ENCODE measurements at places on chromosomes 16 and 17.

DNA sequence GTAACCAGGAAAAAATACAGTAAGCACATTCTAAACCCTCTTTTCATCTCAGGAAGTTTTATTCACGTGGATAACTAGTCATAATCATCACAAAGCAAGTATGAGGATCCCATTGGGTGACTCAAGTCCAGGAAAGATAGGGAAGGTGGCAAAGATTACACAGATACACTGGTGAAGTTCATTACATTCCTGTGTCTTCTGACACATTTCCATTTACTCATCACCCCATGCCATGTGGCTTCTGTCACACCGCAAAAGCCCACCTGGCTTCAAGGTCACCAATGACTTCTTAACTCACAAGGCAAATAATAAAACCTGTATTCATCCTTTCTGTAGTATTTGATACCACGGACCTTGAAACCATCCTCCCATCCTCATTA, 17.0 kb downstream of the HS3ST3A1 start:
- no peak for DNase-seq

- no peak for DNase-seq
These were observed 50.2 kb upstream of the SLC12A3 start for GRCh38 chr16:56814537-56815432.

DNA sequence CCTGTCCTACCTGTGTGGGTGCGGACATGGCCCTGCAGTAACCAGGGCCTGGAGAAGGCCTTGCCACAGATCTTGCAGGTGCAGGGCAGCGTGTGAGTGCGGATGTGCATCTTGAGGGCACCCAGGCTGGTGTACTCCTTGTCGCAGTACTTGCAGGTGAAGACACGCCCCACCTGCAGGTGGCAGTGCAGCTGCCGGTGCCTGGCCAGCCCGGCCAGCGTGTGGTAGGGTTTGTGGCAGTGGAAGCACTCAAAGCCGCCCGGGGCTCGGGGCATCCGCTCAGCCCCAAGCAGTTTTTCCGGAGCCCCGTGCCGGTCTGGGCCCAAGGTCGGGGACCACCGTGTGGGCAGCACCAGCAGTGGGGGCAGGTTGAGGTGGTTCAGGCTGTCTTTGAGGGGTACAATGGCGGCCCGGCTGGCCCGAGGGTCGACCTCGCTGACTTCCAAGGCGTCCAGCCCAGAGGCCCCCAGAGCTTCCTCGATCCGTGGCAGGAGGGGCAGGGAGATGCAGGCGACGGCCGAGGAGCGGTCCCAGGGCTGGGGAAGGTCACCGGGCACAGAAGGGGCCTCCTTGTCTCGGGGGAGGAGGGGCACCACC, 5.1 kb downstream of the SNAI3 start:
- DNase-seq, result no peak

- DNase-seq, result no peak
These were observed 57.0 kb downstream of the BAIAP2 start for GRCh38 chr17:81091774-81092517.

- DNase-seq, result no peak
These were observed 9.8 kb upstream of the RNF157 start for GRCh38 chr17:76250141-76250540.

DNA sequence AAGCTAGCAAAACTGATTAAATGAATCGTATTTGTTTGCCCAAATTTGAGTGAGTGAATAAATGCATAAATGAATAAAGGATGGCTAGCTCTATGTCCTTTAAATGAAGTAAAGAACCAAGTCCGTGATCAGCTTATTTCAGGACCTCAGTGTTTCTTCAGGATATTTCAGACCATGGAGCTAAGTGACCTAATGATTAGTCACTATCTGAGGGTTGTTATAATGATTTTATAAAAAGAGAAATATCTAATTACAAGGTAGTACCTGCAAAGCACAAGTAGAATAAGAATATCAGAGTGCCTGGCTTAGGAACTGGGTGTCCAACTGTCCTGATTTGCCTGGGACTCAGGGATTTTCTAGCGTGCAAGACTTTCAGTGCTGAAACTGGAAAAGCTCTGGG, 12.5 kb downstream of the KCNJ2 start:
- no peak for DNase-seq

DNA sequence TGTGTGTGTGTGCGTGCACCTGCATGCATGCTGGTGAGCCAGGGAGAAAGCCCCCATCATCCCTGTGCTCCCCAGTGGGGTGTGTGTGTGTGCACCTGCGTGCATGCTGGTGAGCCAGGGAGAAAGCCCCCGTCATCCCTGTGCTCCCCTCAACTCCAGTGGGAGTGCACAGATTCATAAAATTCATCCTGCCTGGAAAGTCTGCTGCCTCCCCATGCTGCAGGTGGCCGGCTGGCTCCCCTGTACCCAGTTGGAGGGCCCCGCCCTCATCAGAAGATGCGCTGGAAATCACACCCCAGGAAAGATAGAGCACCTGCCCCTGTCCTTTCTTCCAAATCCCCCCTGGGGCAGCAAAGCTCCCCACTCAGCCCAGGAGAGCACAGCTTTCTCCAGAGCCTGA, 84.8 kb upstream of the DOC2B start:
- no peak for DNase-seq

DNA sequence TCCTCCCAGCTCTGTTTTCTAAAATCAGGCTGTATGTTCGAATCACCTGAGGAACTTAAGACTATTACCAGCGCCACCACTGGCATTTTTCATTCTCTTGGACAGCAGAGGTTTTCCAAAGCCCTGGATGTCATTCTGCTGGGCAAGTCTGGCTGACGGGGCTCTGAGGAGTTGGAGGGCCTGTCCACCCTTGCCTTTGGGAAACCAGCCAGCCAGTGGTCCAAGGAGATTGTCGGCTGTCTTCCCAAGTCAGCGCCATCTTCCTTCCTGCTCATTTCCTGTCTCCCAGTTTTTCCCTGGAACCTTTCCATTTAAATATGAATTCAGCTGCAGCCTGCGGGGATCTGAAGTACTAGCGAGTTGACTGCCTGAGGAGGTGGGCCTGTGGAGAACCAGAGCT, 258.3 kb downstream of the PRKCA start:
- DNase-seq, result no peak

- no peak for DNase-seq
These were observed 8.9 kb downstream of the MTHFSD start for GRCh38 chr16:86545954-86546637.

DNA sequence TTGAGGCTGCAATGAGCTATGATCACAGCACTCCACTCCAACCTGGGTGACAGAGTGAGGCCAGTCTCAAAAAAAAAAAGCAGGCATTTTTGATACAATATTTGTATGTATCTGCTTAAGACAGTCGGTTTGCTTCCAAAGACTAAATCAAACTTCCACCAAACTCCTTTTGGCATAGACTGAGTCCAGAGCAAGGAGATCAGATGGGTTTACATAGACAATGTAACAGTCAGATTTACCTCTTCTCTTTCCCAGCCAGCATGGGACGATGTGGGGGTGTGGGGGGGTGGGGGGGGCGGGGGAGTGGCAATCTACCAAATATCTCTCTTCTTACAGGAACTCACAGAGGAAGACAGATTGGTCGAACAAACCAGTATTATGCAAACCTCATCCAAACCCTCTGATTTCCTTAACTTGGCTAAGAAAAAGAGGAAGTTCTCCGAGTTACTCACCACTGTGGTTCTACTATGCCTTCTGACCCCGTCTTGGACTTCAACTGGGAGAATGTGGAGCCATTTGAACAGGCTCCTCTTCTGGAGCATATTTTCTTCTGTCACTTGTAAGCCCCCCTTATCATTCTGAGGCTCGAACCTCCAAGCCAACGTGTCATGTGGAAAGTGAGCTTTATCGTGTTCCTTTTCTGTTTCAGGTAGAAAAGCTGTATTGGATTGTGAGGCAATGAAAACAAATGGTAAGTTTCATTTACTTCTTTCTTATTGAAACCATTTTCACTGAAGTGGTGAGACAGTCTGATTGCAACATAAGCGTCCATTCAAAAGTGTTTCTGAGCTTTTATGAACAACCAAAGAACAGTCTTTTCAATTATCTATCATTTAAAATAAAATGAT, at the start of gene MILR1:
MILR1 (plus strand) TSS at position 451 of the 848 bp plus-strand sequence; CDS start at position 505, 54 bp downstream.
- no peak for DNase-seq

DNA sequence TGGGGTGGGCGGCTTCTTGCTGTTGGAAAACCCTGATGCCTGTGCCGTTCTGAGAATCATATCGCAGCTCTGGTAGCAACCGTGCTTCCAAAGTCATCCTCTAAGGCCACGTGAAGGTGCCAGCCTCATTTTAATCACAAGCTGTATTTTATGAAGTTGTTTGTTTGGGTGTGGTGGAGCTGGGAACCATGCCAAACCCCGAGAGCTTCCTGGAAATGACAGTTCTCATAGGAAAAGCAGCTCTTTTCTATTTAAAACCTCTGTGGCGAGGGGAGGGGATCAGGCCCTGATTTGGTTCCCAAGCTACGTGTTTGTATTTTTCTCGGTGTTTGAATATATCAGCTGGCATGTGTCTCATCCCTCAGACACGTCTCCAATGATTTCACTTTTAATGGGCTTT, 21.7 kb downstream of the KNOP1 start:
- DNase-seq, result no peak

- DNase-seq, result no peak
These were observed 12.9 kb downstream of the TRIM37 start for GRCh38 chr17:59093702-59094231.

- DNase-seq, result no peak
These were observed 715 bp downstream of the TLCD3A start for GRCh38 chr17:732902-733720.

DNA sequence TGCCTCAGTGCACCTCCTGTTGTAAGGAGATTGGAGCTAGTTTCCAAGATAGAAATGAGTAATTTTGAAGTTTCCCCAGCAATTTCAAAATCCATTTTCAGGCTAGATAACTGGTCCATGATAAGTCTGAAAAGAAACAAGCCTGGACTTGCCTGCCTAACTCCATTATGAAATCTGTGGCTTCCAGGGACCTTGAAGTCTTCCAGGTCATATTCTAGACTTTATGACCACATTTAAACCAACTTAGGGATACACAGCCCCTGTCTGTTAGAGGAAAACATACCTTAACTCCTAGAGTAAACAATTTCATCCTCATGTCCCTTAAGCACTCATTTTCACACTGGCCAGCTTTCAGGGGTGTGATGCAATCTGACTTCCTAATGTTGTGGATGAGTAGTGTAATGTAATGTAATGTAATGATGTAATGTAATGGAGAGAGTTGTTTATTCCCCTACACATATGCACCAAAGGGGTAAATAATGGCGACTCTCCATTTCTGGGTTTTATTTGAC, 96.7 kb upstream of the FAM20A start:
- no peak for DNase-seq

GRCh38 chr17:42301022-42301421, 12.7 kb downstream of the STAT5A start:
- no peak for DNase-seq

- DNase-seq, result no peak
These were observed 46.6 kb downstream of the MPRIP start for GRCh38 chr17:17088541-17089525.

DNA sequence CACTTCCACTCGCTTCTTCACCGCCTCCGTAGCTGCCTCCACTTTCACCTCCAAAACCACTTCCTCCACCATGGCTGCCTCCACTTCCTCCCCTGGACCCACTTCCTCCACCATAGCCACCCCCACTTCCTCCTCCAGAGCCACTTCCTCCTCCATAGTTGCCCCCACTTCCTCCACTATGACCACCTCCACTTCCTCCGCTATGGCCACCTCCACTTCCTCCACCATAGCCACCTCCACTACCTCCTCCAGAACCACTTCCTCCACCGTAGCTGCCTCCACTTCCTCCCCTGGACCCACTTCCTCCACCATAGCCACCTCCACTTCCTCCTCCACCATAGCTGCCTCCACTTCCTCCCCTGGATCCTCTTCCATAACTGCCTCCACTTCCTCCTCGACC, 4.5 kb downstream of the KRT9 start:
- no peak for DNase-seq

GRCh38 chr17:47335101-47335936, 11.6 kb downstream of the EFCAB13 start:
- DNase-seq, result no peak

DNA sequence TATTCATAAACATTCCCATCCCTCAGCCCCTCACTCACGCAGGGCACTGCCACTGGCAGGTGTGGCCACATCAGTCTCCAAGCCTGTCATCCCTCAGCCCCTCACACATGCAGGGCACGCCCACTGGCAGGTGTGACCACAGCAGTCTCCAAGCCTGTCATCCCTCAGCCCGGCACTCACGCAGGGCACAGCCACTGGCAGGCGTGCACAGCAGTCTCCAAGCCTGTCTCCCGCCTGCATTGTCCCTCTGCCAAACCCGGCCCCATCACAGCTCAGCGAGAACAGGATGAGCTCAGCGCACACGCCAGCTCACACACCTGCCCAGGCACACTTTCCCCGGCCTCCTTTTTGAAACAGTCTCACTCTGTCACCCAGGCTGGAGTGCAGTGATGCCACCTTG, 11.4 kb upstream of the KREMEN2 start:
- DNase-seq, result no peak

- DNase-seq, result no peak
These were observed 20.9 kb downstream of the HSD17B2 start for GRCh38 chr16:82055728-82056549.

DNA sequence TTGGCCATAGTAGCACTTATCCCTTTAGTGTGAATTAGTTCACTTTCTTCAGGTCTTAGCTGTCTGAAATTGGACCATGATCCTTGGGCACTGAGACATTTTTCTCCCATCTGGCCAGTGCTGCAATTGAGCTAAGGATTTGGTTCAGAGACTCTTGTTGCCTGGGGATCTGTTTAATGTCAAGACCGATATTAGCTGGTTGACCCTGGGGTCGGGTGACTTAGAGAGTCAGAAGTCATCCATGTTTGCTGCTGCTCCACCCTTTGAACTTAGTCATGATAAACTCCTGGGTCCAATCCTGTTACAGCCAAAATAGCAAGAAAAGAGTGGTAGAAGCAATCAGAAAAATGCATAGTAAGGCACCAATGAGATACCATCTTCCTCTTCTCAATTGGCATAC, 45.8 kb upstream of the TOX3 start:
- no peak for DNase-seq

DNA sequence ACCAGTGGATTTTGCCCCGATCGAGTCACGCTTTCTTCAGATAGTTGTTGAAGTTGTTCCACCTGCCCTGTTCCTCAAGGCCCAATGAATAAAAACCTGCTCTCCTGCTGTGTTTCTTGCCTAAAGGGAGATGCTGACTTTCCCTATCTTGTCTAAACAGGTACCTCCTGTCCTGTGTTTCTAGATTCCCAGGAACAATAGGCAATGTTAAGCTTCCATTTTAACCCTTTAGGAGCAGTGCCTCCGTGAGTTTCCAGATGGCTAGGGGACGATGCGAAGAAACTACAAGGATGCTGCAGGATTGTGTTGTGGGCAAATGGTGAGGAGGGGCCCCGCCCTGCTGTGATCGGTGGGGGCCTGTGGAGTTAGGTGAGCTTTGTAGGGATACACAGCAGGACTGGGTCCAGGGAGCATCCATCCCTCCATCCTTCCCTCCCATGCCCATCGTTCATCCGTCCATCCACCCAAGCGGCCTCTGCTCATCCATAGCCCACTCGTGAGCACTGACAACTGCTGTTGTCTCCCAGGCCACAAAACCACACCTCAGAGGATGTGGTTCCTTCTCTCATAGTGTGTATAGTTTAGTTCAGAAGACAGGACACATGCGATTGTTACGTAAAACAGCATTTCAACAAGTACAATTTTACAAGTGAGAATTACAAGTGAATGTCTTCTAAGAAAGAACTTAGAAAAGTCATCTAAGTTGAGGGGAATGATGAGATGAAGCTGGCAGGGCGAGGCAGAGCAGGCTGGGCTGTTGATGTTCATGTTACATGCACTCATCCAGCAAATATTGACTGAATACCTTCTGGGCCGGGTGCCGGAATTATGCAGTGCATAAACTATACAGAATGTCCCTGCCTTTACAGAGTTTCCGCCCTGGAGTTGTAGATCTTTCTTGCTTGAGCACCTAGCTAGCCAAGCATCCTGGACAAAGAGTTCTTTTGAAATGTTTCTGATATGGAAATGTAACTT, 5.2 kb downstream of the ARSG start:
- peak; percentile 34 for DNase-seq

Measured in stimulated activated CD4-positive, alpha-beta T cell treated with anti-CD3 and anti-CD28 coated beads, Interleukin-15, amount 100 ng/mL, for 48 hours (primary cell).